ENCODE measurements at places on chromosomes 2 and 18.

DNA sequence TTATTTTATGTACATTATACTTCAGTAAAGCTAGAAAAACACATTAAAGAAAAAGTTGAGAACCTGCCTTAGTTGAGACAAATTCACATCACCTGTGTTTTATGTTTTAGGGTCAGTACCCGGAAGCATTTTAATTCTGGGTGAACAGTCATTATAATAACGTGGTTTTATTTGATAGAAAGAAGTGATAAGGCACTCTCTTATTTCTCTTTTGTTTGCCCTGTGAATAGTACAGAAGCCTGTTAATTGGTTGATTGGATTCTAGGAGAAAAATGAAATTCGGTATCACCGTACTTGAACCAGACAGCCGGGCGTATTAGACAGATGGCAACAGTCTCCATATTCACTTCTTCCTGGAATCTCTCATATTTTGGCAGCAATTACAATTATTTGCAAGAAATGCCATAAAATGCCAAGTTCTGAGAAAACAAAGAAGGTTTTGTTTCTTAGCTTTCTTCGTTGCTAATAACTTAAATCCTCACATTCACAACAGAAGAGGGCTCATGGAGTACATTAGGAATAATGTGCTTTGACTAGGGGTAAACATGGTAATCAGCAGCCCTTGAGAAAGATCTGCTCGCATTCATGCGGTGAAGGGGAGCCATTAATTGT, 168.7 kb upstream of the RASGRP3 start:
- DNase-seq = no peak

- no peak for DNase-seq
Measured at GRCh38 chr2:144449028-144449406, 70.9 kb downstream of the ZEB2 start.

DNA sequence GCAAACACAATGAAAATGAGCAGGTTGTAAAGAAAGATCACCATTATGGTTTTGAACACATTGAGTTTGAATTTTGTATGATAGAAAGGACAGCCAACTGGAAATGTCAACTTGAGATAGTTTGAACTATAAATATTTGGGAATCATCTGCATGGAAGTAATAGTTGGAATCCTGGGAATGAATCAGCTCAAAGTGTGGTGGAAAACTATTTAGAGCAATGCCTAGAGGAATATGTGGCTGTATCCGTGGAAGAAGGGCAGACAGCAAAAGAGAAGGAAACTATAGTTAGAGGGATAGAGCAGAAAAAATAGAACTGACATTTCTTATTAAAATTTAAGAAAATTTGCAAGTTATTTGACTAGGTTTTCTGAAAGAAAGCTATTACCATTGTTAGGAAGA, 112.5 kb upstream of the OTX1 start:
- no peak for DNase-seq

- peak; percentile 73 for DNase-seq
Measured at GRCh38 chr2:8229546-8229986, 452.3 kb upstream of the ID2 start.

DNA sequence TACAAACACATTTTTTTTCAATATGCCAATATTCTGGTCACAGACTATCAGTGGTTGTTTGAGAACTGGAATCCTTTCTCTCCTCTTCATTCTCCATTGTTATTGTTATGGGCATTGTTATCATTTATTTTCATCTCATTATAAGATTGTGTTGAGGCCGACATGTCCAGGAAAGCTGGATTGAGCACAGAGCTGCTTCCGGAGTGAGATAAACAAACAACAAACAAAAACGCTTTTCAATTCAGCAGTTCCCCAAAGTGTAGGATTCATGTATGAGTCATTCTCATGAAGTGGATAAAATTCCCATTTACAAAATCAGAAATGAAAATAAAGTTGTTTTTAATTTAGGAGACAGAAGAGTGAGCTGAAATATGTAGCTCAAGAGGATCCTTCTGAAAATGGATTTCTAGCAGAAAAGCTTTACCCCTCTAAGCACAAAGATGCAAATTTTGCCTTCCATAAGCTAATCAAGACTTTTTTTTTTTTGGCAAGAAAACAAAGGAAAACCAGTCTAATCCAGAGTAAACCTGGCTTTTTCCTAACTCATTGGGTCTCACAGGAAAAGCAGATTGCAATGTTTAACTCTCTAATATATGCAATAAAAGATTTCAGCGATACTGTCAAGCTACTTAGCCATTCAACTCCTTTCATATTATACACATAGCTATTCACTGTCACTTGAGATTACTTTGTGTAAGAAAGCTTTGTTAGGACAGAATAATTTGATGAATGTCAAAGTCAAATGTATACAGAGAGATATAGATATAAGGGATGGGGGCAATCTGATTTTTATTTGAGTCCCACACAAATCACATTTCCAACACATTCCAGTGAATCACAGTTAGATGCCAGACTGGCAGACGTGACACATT, 1441.7 kb upstream of the CELF4 start:
- no peak for DNase-seq

All from osteocyte (in vitro differentiated cells).